Karpas-422 (cell line): ENCODE measurements at places on chromosomes 11 and 22.
A peak's percentile ranks its signal among the peaks of the same experiment; 100 is the strongest.

- H3K27ac ChIP-seq, result no peak overlapping the region
- H3K4me1 ChIP-seq, result peaks cover 39% of the 10 kb centered on the region
- no peak overlapping the region for H3K4me3 ChIP-seq
- H3K27me3 ChIP-seq, result no peaks in the 10 kb centered on the region
- peaks cover 75% of the 10 kb centered on the region for H3K36me3 ChIP-seq
Observed at GRCh38 chr11:111627591-111627990, 25.3 kb downstream of the SIK2 start.

GRCh38 chr11:69230856-69231425 lies 63.0 kb upstream of the MYEOV start:
- no peaks in the 10 kb centered on the region for H3K4me1 ChIP-seq
- DNase-seq, result no peak
- no peaks in the 10 kb centered on the region for H3K27me3 ChIP-seq
- H3K27ac ChIP-seq, result no peak overlapping the region
- no peaks in the 10 kb centered on the region for H3K36me3 ChIP-seq
- no peak overlapping the region for H3K4me3 ChIP-seq

DNA sequence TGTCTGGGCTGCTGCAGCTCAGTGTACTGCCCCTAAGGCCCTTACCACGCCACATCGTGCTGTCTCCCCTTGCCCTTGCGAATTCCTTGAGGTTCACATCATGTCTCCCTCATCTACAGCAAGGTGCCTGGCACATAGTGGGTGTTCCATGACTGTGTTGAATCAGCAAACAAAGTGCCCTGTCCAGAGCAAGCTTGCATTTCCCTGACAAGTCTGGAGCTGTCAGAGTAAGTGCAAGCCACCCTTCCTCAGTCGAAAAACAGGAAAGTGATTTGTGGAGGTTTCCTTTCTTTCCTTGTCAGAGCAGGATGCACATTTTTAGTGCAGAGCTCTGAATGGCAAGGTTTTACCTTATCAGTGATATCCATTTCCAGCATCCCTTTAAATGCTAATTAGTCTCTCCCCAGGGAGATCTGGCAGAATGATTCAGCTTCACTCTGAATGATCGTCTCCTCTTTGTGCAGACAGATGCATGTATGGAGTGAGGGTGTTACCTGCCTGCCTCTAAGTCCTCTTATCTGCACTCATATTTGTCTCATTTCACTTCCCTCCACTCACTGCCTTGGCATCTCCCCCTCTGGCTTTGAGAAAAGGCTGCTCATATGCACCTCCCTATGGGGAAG lies 331.2 kb downstream of the TMEM135 start:
- peaks cover 7% of the 10 kb centered on the region for H3K4me1 ChIP-seq
- peaks cover 7% of the 10 kb centered on the region; the same call in 1 of the 2 replicates for H3K36me3 ChIP-seq
- no peak overlapping the region for H3K27ac ChIP-seq
- no peak for DNase-seq
- no peak overlapping the region for H3K4me3 ChIP-seq

GRCh38 chr11:121681550-121682268 lies 228.9 kb upstream of the SORL1-AS1 start:
- no peak overlapping the region for H3K4me3 ChIP-seq
- no peak overlapping the region for H3K27ac ChIP-seq
- DNase-seq, result no peak
- H3K27me3 ChIP-seq, result no peaks in the 10 kb centered on the region
- H3K4me1 ChIP-seq, result no peaks in the 10 kb centered on the region

DNA sequence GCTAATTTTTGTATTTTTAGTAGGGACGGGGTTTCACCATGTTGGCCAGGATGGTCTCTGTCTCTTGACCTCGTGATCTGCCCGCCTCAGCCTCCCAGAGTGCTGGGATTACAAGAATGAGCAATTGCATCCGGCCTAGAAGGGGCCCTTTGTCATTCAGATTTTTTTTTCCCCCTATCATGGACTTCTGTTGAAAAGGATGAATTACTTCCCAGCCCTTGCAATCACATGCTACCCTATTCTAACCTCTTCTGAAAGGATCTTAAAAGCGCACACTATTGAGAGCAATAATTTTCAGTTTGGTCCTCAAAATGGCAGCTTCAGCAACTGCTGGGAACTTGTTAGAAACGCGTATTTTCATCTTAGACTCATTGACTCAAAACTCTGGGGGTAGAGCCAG lies 575.6 kb upstream of the KIRREL3 start:
- no peak overlapping the region for H3K27ac ChIP-seq
- H3K4me3 ChIP-seq, result no peak overlapping the region
- DNase-seq, result no peak
- no peaks in the 10 kb centered on the region for H3K4me1 ChIP-seq

GRCh38 chr11:104858882-104859775 lies 39.1 kb downstream of the CASP12 start:
- H3K27me3 ChIP-seq, result 0 out of 2 replicates have a peak, but pooled peaks cover 1% of the 10 kb centered on the region
- H3K27ac ChIP-seq, result no peak overlapping the region
- no peaks in the 10 kb centered on the region for H3K4me1 ChIP-seq
- no peak overlapping the region for H3K4me3 ChIP-seq

GRCh38 chr11:34075178-34075820 lies 23.8 kb downstream of the CAPRIN1 start:
- H3K36me3 ChIP-seq, result peaks cover 72% of the 10 kb centered on the region
- peaks cover 20% of the 10 kb centered on the region for H3K4me1 ChIP-seq
- no peak for DNase-seq
- no peaks in the 10 kb centered on the region for H3K27me3 ChIP-seq

DNA sequence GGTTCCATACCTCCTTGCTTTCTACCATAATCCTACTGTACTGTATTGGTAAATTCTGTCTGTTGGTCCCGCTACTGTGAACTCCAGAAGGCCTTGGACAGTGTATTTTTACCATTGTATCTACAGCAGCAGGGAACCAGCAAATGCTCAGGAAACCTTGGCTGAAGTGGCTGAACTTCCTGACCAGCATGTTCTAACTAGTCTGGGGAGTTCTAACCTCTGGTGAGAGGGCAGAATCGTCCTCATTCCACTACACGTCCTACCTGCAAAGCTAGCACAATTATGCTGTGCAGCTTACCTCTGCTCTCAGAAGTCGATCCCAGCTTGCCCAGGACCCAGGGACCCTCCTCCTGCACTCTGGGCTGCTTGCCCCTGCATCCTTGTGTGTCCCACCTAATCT lies 283.1 kb downstream of the TENM4 start:
- peaks cover 7% of the 10 kb centered on the region; the same call in 1 of the 2 replicates for H3K27me3 ChIP-seq
- no peaks in the 10 kb centered on the region for H3K36me3 ChIP-seq
- no peak overlapping the region for H3K4me3 ChIP-seq
- no peak overlapping the region for H3K27ac ChIP-seq

GRCh38 chr11:75188671-75189070 lies 37.8 kb downstream of the SLCO2B1 start:
- no peak for DNase-seq
- H3K4me1 ChIP-seq, result no peaks in the 10 kb centered on the region
- H3K27ac ChIP-seq, result no peak overlapping the region
- H3K4me3 ChIP-seq, result no peak overlapping the region
- H3K27me3 ChIP-seq, result no peaks in the 10 kb centered on the region
- no peaks in the 10 kb centered on the region for H3K36me3 ChIP-seq

DNA sequence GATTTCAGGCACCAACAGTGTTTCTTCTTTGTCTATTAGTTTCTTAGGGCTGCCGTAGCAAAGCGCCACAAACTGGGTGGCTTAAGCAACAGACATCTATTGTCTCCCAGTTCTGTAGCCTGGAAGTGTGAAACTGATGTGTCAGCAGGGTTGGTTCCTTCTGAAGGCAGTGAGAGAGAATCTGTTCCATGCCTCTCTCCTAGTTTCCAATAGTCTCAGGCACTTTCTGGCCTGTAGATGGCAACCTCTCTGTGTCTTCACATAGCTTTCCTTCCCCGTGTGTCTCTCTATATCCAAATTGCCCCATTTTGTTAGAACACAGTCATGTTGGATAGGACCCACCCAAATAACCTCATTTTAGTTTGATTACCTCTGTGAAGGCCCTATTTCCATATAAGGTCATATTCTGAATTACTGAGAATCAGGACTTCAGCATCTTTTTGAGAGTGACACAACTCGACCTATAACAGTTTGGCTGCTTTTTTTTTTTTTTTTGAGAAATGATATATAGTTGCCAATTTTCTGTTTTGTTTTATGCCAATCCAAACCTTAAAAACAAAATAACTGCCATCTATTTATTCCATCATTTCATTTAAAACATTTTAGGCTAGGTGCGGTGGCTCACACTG lies 108.2 kb downstream of the SLC36A4 start:
- H3K36me3 ChIP-seq, result no peaks in the 10 kb centered on the region

DNA sequence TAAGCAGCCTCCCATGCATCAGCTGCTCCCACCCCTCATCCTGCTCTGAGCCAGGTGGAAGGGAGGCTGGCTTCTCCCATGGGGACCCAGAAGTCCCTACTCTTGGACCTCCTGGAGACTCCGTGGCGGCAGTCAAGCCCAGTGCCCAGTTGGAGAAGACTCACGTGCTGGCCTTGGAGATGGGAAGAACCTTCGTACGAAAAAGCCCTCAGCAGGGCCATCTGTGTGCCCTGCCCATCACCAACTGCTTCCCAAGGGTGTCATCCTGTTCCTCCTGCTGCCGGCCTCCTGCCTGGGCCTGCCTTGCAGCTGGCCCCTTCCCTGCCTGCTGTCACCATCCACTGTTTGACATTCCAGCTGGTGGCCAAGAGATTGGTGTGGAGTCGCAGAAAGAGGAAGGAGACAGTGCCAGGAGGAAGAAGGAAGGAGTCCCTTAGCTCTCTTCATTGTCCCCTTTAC lies 28.0 kb downstream of the ARHGAP1 start:
- H3K4me3 ChIP-seq, result no peak overlapping the region
- H3K36me3 ChIP-seq, result peaks cover 2% of the 10 kb centered on the region; the same call in 1 of the 2 replicates
- peaks cover 12% of the 10 kb centered on the region for H3K4me1 ChIP-seq
- no peak overlapping the region for H3K27ac ChIP-seq
- H3K27me3 ChIP-seq, result no peaks in the 10 kb centered on the region
- DNase-seq, result no peak

DNA sequence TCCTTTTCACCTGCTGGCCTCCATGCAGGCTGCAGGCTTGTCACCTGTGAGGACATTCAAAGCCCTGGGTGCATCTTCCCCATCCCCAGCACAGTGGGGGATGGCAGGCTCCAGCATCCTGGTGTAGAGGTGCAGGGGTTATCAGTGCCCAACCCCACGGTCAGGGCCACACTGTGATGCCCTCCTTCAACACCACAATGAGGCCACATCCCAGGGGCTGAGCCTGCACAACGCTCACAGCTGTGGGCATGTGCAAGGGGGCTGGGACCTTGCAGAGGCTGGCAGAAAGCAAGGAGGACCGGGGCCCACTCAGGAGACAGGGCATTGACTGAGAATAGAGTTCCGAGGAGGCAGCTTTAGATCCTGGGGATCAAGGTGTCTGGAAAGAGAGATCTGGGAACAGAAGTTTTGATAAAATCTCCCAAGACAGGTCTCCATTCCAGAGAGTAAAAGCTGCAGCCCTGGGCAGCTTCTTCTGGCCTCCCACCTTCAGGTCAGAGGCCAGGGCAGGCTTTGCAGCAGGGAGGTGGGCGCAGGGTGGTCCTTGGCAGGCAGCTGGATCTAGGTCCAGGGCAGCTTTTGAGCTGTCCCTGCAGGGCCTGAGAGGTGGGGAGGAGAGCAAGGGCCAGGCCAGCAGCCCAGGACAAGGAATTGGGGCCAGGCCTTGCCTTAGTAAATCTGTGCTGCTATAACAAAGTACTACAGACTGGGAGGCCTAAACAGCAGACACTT lies 250.8 kb upstream of the B3GAT1 start:
- no peak for DNase-seq
- no peaks in the 10 kb centered on the region for H3K36me3 ChIP-seq
- H3K27me3 ChIP-seq, result no peaks in the 10 kb centered on the region
- H3K4me1 ChIP-seq, result no peaks in the 10 kb centered on the region
- no peak overlapping the region for H3K27ac ChIP-seq
- no peak overlapping the region for H3K4me3 ChIP-seq

DNA sequence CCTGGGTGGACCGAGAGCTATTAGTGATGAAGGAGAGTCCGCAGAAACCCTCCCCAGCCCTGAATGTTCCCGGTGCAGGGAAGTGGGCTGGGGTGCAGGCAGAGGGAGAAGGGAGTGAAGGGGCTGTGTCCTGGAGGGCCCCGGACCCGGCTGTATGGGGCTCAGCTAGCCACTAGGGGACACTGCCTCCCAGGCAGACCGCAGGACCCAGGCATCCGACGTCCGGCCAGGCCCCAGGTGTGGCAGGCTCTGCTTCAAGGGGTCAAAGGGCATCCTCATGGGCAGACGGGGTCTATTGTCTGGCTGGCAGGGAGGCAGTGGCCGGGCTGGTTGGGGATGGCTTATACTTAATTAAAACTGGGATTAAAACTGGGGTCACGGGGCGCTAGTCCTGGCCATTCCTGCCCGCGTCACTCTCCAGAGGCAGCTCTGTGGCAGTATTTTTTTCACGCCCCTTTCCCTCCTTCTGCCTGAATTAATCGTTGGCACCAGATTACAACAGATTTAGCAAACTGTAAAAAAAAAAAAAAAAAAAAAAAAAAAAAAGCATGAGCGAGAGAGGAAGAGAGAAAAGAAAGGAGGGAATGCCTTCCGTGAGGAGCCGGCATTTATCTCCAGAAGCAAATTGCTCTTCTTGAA lies 5.1 kb downstream of the FLRT1 start:
- H3K27ac ChIP-seq, result no peak overlapping the region
- no peaks in the 10 kb centered on the region for H3K36me3 ChIP-seq
- no peak overlapping the region for H3K4me3 ChIP-seq
- H3K27me3 ChIP-seq, result no peaks in the 10 kb centered on the region
- H3K4me1 ChIP-seq, result no peaks in the 10 kb centered on the region

GRCh38 chr22:22926370-22927195 lies 39.0 kb downstream of the IGLL5 start:
- H3K4me1 ChIP-seq, result peaks cover 42% of the 10 kb centered on the region
- H3K4me3 ChIP-seq, result no peak overlapping the region
- H3K36me3 ChIP-seq, result no peaks in the 10 kb centered on the region
- H3K27me3 ChIP-seq, result no peaks in the 10 kb centered on the region

DNA sequence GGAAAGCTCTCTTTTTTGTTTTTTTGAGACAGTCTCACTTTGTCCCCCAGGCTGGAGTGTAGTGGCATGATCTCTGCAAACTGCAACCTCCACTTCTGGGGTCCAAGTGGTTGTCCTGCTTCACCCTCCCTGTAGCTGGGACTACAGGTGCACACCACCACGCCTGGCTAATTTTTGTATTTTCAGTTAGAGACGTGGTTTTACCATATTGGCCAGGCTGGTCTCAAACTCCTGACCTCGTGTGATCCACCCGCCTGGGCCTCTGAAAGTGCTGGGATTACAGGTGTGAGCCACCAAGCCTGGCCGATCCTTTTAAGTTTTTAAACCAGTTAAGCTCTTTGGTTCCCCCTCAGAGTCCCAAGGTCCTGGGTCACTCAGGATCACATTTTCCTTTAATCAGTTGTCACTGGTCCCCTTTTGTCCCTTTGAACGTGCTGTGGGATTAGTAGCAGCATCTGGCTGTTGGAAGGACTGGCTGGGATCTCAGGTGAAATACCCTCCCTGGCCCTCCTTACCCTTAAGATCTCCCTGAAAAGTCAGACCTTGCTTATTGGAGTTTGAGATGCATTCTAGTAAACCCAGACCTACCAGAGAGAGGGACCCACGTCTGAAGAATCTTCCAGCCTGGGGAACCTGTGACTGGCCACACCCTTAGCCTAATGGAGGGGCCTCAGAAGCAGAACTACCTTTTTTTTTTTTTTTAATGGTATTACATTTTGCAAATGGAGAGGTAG lies 8.1 kb downstream of the MALAT1 start:
- H3K27ac ChIP-seq, result peak overlapping the region; percentile 45
- DNase-seq, result peak; percentile 82
- H3K4me1 ChIP-seq, result peaks cover 62% of the 10 kb centered on the region
- no peaks in the 10 kb centered on the region for H3K27me3 ChIP-seq
